ENCODE measurements at places on chromosomes 1 and 21. TPM values are rescaled to one million over a fixed set of nuclear protein-coding genes. Genes with fewer than 3 reads are reported as not detected.

GRCh38 chr1:18673976-18674375, 43.3 kb downstream of the PAX7 start:
- no peak for DNase-seq

GRCh38 chr1:170727963-170728362, 64.0 kb downstream of the PRRX1 start:
- no peak for DNase-seq

Gene CCDC185
- total RNA-seq: not detected

Gene PDE9A
- 26.1 TPM for total RNA-seq

- DNase-seq: no peak
Measured at GRCh38 chr21:16243396-16243795, 513.6 kb downstream of the USP25 start.

- DNase-seq: no peak
Measured at GRCh38 chr1:111227851-111228747, 586 bp downstream of the CHI3L2 start.

Gene OR2AK2
- not detected for total RNA-seq

Gene KCTD3
- 65.6 TPM for total RNA-seq

DNA sequence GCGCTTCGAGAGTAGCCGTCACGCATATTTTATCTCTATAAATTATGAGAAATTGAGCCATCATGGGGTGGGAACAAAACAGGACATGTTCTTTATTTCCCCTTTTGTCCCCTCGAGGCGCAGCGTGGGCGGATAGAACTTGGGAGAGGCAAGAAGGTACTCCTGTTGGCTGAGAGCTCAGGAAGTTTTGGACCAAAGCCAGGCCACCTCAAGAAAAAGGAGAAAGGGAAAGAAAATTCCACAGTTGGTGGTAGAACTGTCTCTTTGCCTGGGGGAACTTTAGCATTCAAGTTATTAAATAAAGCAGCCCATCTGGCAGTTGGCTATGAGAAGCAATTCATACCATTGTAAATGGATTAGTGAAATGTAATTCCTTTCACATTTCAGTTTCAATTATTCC, 76.4 kb upstream of the DSCAM start:
- no peak for DNase-seq

DNA sequence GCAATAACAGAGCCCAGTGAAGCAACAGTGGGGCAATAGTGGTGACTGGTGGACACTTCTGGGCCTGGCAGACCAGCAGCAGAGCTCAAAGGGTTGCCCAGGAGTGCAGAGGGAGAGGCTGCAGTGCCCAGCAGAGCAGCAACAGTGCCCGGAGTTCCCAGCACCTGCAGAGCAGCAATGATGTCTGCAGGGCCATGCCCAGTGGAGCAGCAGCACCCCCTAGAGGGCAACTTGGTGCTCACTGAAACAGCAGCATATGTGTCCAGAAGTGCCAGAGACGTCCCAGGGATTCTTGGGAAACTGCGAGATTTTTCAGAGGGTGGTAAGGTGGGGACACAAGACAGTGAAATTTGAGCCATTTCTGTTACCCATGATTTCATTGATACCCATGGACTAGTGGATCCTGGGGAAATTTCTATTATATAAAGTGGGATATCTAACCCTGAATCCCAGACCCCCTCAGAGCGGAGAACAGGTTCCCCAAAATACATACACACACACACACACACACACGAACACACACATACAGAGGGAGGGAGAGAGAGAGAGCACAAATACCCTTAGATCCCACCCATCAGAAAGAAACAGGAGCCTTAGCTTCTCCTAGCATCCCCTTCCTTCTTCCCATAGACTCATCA, 156.9 kb upstream of the GJB5 start:
- peak; percentile 62 for DNase-seq

- DNase-seq: peak; percentile 27
Measured at GRCh38 chr1:48070396-48070750, 73.2 kb upstream of the TRABD2B start.

Gene CRYBG2
- total RNA-seq: 25.2 TPM

- no peak for DNase-seq
Measured at GRCh38 chr1:206568256-206568655, 44.0 kb downstream of the EIF2D start.

All from ureter (tissue), 1 donor.